ENCODE measurements at places on chromosomes 7 and 10. TPM values are rescaled to one million over a fixed set of nuclear protein-coding genes. Genes with fewer than 3 reads are reported as not detected.
A peak's percentile ranks its signal among the peaks of the same experiment; 100 is the strongest.

The AOAH gene
- 5.9 TPM for total RNA-seq

- peak; percentile 27 for DNase-seq
Measured at GRCh38 chr7:106143711-106144337, 31.7 kb upstream of the SYPL1 start.

The NME8 gene
- 0.34 TPM for total RNA-seq

GRCh38 chr7:140646931-140647647 is 6.5 kb upstream of the DENND2A start:
- DNase-seq: peak; percentile 82

The GIMAP2 gene
- total RNA-seq: not detected

DNA sequence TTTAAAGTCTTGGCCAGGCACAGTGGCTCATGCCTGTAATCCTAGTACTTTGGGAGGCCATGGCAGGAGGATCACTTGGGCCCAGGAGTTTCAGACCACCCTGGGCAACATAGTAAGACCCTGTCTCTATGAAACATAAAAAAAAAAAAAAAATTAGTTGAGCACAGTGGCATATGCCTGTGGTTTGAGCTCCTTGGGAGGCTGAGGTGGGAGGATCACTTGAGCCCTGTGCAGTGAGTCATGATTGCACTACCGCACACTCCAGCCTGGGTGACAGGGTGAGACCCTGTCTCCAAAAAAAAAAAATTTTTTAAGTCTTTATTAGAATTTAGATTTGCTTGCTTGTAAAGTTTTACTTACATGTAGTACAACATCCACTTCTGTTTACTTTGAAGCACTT is 14.0 kb downstream of the WNT2 start:
- no peak for DNase-seq

- DNase-seq: no peak
Measured at GRCh38 chr10:43452356-43452914, 15.5 kb downstream of the ZNF487 start.

- no peak for DNase-seq
Measured at GRCh38 chr10:68900427-68901104, 549 bp upstream of the DDX50 start.

DNA sequence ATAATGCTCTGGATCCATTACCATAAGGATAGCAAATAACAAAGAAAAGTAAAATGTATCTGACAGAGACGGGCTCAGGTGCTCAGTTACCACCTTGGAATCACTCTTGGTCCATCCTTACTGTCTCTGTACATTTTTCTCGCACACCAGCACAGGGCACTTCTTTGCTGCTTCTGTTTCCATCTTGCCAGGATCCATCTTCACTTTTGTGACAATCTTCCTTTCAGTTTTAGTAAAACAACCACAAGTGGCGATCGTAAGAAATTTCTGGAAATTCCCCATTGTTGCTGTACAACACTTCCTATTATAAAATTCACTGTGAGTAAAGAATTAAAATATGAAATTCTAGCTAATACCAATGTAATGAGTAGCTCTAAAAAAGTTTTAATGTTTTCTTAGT is 695.5 kb downstream of the GRM8 start:
- no peak for DNase-seq

- DNase-seq: no peak
Measured at GRCh38 chr7:54722026-54722425, 37.0 kb downstream of the SEC61G start.

DNA sequence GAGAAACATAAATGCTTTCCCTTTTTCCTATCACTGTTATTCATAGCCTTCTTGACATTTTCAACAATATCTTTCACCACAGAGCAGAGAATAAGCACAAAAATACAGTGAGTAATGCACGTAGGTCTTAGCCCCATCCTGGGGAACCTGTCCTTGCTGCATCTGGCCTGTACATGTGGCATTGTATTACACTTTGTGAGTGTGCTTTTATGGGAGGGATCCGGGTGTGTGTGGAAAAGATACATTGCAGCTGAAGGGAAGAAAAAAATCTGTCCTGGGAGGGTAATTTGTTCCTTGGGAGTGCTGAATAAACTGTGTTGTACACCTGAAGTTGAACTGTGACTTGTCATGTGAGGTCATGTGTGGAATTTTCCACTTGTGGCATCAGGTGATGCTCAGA is 422.7 kb upstream of the LRGUK start:
- DNase-seq: no peak

The CROT gene
- 24.7 TPM for total RNA-seq

DNA sequence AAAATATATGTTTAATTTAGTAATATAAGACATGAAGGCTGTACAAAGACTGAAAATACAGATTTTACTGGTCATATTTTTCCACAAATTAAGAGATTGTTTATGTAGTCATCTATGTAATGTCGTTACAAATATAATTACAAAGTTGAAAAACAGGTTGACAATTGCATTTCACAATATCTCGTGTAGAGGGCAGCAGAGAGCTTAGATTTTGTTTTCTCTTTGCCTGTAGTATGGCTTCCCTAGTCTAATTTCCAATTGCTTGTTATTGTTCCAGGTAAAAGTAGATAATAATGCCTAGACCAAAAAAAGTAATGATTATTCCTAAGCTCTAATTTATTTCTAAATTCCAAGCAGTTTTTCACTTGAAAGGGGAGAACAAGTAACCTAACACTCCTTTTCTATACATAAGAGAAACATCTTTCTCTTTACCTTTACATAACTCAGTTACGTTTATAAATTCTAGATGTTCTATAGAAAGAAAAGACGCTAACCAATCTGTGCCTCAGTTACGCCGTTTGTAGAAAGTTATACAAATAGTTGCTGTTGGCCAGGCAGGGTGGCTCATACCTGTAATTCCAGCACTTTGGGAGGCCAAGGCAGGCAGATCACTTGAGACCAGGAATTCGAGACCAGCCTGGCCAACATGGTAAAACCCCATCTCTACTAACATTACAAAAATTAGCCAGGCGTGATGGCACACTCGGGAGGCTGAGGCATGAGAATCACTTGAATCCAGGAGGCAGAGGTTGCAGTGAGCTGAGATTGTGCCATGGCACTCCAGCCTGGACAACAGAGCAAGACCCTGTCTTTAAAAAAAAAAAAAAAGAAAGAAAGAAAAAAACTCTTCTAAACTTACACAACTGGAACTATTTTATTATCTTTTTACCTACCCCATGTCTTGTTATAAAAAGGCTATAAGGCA is 30.0 kb downstream of the NET1 start:
- DNase-seq: peak; percentile 54
